ENCODE measurements at places on chromosomes 5 and 9. TPM values are rescaled to one million over a fixed set of nuclear protein-coding genes. Genes with fewer than 3 reads are reported as not detected.

DNA sequence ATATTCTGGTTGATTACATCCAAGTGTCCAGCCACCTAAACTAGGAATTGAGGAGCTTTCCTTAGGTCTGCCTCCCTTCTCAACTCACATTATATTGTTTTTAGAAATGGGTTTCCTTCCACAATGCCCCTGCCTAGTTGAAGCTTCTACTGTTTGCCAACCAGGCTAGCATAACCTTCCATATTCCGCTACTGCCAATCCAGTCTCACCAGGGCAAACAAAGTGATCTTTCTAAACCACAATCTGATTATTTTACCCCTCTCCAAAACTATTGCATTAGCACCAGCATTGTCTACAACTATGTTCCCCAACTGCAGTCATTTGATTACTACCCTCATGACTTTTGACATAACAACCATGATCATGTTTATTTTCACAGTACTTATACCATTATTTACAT, 115.8 kb upstream of the RASEF start:
- no peak for DNase-seq
- H3K27ac ChIP-seq = no peak overlapping the region
- peaks cover 1% of the 10 kb centered on the region for H3K27me3 ChIP-seq
- no peaks in the 10 kb centered on the region for H3K4me1 ChIP-seq
- no peaks in the 10 kb centered on the region for H3K36me3 ChIP-seq

- H3K36me3 ChIP-seq = no peaks in the 10 kb centered on the region
Observed at GRCh38 chr5:169037466-169037865, 263.5 kb downstream of the SLIT3 start.

- DNase-seq = no peak
- no peak overlapping the region for H3K4me3 ChIP-seq
- H3K27ac ChIP-seq = no peak overlapping the region
- peaks cover 11% of the 10 kb centered on the region for H3K4me1 ChIP-seq
Observed at GRCh38 chr9:136856079-136856476, 3.9 kb downstream of the MAMDC4 start.

- no peaks in the 10 kb centered on the region for H3K27me3 ChIP-seq
- H3K36me3 ChIP-seq = no peaks in the 10 kb centered on the region
- no peak for DNase-seq
- peak overlapping the region; percentile 17 for H3K27ac ChIP-seq
- peaks cover 76% of the 10 kb centered on the region for H3K4me1 ChIP-seq
- no peak overlapping the region for H3K4me3 ChIP-seq
Observed at GRCh38 chr5:1104327-1105006, 7.4 kb downstream of the SLC12A7 start.

- H3K4me3 ChIP-seq = no peak overlapping the region
- H3K27me3 ChIP-seq = no peaks in the 10 kb centered on the region
- H3K4me1 ChIP-seq = no peaks in the 10 kb centered on the region
- no peaks in the 10 kb centered on the region for H3K36me3 ChIP-seq
Observed at GRCh38 chr5:150343994-150344631, 13.4 kb upstream of the TCOF1 start.

- H3K4me1 ChIP-seq = no peaks in the 10 kb centered on the region
- no peaks in the 10 kb centered on the region for H3K36me3 ChIP-seq
- no peak overlapping the region for H3K27ac ChIP-seq
- DNase-seq = no peak
Observed at GRCh38 chr5:125341436-125341835, 595.0 kb upstream of the ZNF608 start.

DNA sequence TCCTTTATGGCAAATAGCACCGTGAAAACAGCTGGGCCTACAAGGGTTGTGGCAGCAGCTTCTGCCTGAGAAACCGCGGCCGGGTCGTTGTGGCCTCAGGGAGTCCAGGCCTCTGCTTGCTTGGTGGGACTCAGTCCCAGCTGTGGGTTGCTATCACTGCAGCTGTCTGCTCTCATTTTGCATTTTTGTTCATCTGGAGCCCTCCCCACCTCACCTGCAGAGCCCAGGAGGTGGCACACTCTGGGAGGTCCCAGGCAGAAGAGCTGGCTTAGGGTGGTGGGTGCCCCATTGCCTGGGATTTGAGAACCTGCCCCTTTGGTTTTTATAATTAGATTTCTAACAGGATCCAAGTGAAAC, 138.4 kb downstream of the GADD45G start:
- no peak overlapping the region for H3K27ac ChIP-seq
- no peaks in the 10 kb centered on the region for H3K36me3 ChIP-seq
- peaks cover 12% of the 10 kb centered on the region for H3K4me1 ChIP-seq
- no peak for DNase-seq
- H3K4me3 ChIP-seq = no peak overlapping the region

GRCh38 chr9:16469184-16469583, 401.3 kb downstream of the BNC2 start:
- no peaks in the 10 kb centered on the region for H3K4me1 ChIP-seq
- H3K27ac ChIP-seq = no peak overlapping the region

- peak overlapping the region; percentile 98 for H3K27ac ChIP-seq
- DNase-seq = peak; percentile 79
- peaks cover 21% of the 10 kb centered on the region for H3K4me1 ChIP-seq
- H3K27me3 ChIP-seq = no peaks in the 10 kb centered on the region
- no peaks in the 10 kb centered on the region for H3K36me3 ChIP-seq
Observed at GRCh38 chr9:97984188-97985057, 1.3 kb downstream of the ANP32B start.

GRCh38 chr5:33933723-33934169, 2.4 kb upstream of the RXFP3 start:
- no peak overlapping the region for H3K4me3 ChIP-seq
- no peak for DNase-seq
- H3K36me3 ChIP-seq = no peaks in the 10 kb centered on the region
- H3K27ac ChIP-seq = no peak overlapping the region
- H3K4me1 ChIP-seq = peaks cover 11% of the 10 kb centered on the region
- peaks cover 46% of the 10 kb centered on the region for H3K27me3 ChIP-seq

DNA sequence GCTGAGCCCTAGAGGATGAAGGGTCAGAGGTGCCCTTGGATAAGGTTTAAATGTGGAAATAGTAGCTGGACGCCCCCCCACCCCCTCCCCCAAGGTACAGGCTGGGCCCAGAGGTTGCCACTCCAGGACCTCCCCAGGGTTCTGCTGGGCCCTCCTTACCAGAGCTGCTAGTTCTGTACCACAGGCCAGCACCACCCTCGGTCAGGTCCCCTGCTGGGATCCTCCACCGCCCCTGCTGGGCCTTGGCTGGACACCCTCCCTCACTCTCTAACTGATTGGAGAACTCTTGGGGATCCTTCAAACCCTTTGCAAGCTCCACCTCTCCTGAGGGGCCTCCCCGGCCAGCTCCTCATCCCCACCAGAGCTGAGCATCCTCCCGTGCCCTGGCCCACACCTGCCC, 34.9 kb downstream of the PTGES start:
- peaks cover 1% of the 10 kb centered on the region for H3K4me1 ChIP-seq
- DNase-seq = no peak

GRCh38 chr9:92807031-92807756, 42.6 kb upstream of the BICD2 start:
- H3K4me1 ChIP-seq = peaks cover 24% of the 10 kb centered on the region
- no peaks in the 10 kb centered on the region for H3K36me3 ChIP-seq
- no peak overlapping the region for H3K4me3 ChIP-seq
- H3K27ac ChIP-seq = no peak overlapping the region
- H3K27me3 ChIP-seq = peaks cover 70% of the 10 kb centered on the region
- DNase-seq = no peak

DNA sequence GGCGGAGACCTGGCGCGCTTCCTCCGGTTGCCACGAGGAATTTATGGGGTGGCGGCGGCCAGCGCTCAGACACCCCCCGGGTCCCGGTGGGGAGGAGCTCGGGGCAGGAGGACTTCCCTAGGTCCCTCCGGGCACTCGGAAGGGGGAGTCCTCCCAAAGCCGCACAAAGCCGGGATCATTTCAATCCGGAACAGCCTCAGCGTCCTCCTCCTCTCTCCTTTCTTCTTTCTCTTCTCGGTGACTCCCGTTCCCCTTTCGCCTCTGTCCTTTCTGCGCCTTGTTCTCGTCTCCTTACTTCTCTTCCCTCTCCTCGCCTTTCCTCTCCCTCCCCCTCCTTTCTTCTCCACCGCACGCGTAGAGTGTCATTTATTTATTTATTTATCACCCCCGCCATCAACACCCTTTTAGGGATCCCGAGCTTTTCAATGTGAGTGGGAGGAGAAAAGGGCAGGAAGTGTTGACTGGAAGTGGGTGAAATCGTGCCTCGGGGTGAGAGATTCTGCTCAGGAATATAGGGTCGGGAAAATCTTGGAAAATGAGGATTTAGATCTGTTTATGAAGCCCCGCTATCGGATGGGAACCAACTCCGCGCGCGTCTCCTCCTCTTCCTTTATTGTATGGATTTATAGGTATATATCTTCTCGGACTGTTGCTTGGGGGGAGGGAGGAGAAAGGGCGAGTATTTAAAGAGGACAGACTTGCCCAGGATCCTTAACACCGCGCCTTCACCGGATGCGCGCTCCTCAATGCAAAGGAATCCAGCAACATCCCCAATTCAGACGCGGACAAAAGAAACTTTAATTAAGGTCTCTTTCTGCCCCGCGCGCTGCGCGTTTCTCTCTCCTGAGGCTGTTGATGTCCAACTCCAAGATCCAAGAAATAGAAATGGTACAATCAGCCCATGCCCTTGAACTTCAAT, 2.0 kb upstream of the ZNF462 start:
- no peaks in the 10 kb centered on the region for H3K4me1 ChIP-seq
- DNase-seq = no peak
- H3K36me3 ChIP-seq = no peaks in the 10 kb centered on the region
- H3K27ac ChIP-seq = peak overlapping the region; percentile 65
- peak overlapping the region; percentile 60 for H3K4me3 ChIP-seq

DNA sequence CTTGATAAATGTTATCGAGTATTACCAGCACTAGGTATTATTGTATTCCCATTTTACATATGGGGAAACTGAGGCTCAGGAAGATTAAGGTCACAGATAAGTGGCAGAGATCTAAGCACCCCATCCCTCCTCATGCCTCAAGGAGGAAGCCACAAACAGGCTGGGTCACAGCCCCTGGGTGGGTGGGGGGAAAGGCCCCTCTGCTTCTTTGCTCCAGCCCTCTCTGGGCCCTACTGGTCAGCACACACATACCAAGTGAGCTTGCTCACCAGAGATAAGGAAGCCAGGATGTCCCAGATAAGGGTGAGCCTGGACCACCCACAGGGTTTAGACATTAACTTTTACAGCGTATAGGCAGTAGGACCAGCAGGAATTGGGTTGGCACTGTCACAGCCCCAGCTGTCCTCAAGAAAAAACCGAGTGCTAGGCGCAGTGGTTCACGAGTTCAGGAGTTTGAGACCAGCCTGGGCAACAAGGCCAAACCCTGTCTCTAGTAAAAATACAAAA, 45.3 kb downstream of the STK10 start:
- H3K4me3 ChIP-seq = no peak overlapping the region
- H3K4me1 ChIP-seq = no peaks in the 10 kb centered on the region
- no peaks in the 10 kb centered on the region for H3K27me3 ChIP-seq
- H3K27ac ChIP-seq = peak overlapping the region; percentile 18

DNA sequence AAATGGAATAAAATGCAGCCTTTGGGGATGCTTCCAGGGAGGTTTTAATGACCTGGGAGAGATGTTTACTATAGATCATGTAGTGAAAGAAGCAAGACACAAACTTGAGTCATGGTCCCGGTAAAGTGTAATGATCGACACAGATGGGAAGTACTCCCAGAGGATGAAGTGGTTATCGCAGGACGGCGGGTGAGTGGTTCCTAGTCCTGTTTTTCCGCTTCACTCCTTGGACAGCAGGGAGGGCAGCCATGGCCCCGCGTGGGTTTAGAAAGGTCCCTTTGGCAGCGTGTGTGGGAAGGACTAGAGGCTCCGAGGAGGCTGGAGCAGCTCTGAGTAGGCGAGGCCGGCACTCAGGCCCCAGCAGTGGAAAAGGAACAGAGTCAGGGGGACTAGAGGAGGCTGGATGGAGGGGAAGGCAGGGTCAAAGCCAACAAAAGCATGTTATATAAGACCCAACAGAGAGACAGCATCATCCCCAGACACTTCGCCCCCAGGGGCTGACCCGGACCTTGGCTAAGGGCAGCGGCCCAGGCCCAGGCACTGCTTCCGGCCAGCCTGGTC, 49.2 kb upstream of the STXBP1 start:
- H3K27me3 ChIP-seq = no peaks in the 10 kb centered on the region
- H3K4me3 ChIP-seq = peak overlapping the region; percentile 17
- DNase-seq = no peak
- peaks cover 94% of the 10 kb centered on the region for H3K4me1 ChIP-seq
- H3K36me3 ChIP-seq = no peaks in the 10 kb centered on the region

- H3K27me3 ChIP-seq = peaks cover 29% of the 10 kb centered on the region
- no peak overlapping the region for H3K4me3 ChIP-seq
- H3K36me3 ChIP-seq = no peaks in the 10 kb centered on the region
- no peaks in the 10 kb centered on the region for H3K4me1 ChIP-seq
Observed at GRCh38 chr9:135039916-135040645, 47.4 kb upstream of the OLFM1 start.

DNA sequence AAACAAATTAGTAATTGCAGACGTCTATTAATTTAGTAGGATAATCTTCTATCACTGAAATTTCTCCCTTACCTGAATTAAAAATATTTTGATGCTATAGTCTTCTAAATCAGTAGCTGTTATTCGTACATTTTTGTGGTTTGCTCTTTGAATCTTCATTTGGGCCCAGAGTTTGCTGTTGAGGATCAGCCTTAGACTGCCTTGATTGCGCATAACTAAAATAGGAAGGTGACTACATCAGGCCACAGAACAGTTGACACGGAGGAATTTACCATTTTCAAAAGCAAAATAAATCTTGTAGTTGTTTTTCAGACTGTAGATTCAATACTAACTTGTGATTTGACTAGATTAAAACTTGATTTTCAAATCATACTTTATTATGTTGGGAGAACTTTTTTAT, 11.8 kb upstream of the NADK2 start:
- H3K4me1 ChIP-seq = no peaks in the 10 kb centered on the region
- H3K27me3 ChIP-seq = no peaks in the 10 kb centered on the region
- H3K27ac ChIP-seq = no peak overlapping the region
- no peak for DNase-seq
- H3K36me3 ChIP-seq = no peaks in the 10 kb centered on the region

- H3K4me3 ChIP-seq = no peak overlapping the region
- H3K4me1 ChIP-seq = no peaks in the 10 kb centered on the region
- H3K27me3 ChIP-seq = no peaks in the 10 kb centered on the region
- H3K36me3 ChIP-seq = no peaks in the 10 kb centered on the region
- peak overlapping the region; percentile 14 for H3K27ac ChIP-seq
Observed at GRCh38 chr5:63439537-63439936, 522.7 kb downstream of the HTR1A start.

GRCh38 chr9:81424431-81424830, 264.9 kb downstream of the TLE1 start:
- no peaks in the 10 kb centered on the region for H3K4me1 ChIP-seq
- DNase-seq = no peak
- no peaks in the 10 kb centered on the region for H3K27me3 ChIP-seq
- no peak overlapping the region for H3K4me3 ChIP-seq
- H3K36me3 ChIP-seq = no peaks in the 10 kb centered on the region

AQP7 gene
- total RNA-seq = 8.3 TPM

ANKRD33B gene
- total RNA-seq = 6.3 TPM

ENTREP1 gene
- total RNA-seq = 16.8 TPM

CER1 gene
- not detected for total RNA-seq

FAM170A gene
- not detected for total RNA-seq

PTGES gene
- 3.2 TPM for total RNA-seq

LEAP2 gene
- 1.2 TPM for total RNA-seq

GRIA1 gene
- 2.9 TPM for total RNA-seq

FAM221B gene
- not detected for total RNA-seq

SIT1 gene
- total RNA-seq = 0.99 TPM

GFRA3 gene
- 1.9 TPM for total RNA-seq

PCDHGA4 gene
- 2.2 TPM for total RNA-seq

CCDC127 gene
- 6.9 TPM for total RNA-seq

SPINK4 gene
- not detected for total RNA-seq

CSF2 gene
- total RNA-seq = 4.6 TPM

All from left lung (tissue), 14 donors.